Fibroblast of skin of back (primary cell): ENCODE measurements at places on chromosomes 11 and 22.

GRCh38 chr22:17243524-17243923, 24.3 kb upstream of the ADA2 start:
- no peak for DNase-seq

- DNase-seq, result no peak
These were observed 25.7 kb downstream of the GLB1L2 start for GRCh38 chr11:134357545-134357839.

DNA sequence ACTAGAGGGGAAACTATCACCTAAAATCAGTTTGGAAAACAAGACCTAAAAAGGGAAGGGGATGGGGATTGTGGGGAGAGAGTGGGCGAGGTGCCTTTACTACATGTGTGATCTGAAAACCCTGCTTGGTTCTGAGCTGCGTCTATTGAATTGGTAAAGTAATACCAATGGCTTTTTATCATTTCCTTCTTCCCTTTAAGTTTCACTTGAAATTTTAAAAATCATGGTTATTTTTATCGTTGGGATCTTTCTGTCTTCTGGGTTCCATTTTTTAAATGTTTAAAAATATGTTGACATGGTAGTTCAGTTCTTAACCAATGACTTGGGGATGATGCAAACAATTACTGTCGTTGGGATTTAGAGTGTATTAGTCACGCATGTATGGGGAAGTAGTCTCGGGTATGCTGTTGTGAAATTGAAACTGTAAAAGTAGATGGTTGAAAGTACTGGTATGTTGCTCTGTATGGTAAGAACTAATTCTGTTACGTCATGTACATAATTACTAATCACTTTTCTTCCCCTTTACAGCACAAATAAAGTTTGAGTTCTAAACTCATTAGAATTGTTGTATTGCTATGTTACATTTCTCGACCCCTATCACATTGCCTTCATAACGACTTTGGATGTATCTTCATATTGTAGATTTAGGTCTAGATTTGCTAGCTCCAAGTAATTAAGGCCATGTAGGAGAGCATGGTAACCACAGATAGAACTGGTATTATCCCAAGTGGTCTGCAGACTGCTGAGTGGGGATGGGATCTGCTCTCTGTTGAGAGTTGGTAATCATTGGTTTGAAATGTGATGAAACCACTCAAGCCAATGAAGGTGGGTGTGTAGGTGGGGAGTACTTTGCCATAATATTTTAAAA, 3.6 kb downstream of the NEAT1 start:
- DNase-seq, result peak; percentile 89

DNA sequence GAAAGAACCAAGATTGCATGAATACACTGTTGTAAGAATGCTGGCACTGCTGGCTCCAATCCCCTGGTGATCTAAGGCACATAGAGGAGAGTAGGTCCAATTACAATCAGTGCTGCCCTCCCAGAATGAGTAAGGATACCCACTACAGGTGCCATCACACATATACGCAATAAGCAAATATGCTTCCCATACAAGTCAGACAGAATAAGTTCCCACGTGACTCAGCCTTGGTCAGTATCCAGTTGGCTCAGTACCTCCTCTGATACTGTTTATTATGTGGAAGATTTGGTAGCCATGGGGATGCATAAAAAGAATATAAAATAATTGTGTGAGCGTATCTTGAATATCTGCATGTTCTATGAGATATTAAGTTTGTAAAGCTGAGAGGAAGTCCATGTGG, 8.9 kb upstream of the OR2D3 start:
- DNase-seq, result no peak

GRCh38 chr11:40130427-40130826, 1329.0 kb downstream of the LRRC4C start:
- no peak for DNase-seq

GRCh38 chr11:11579012-11579988, 42.5 kb downstream of the GALNT18 start:
- no peak for DNase-seq

GRCh38 chr11:1237128-1237580, 14.3 kb downstream of the MUC5B start:
- no peak for DNase-seq

DNA sequence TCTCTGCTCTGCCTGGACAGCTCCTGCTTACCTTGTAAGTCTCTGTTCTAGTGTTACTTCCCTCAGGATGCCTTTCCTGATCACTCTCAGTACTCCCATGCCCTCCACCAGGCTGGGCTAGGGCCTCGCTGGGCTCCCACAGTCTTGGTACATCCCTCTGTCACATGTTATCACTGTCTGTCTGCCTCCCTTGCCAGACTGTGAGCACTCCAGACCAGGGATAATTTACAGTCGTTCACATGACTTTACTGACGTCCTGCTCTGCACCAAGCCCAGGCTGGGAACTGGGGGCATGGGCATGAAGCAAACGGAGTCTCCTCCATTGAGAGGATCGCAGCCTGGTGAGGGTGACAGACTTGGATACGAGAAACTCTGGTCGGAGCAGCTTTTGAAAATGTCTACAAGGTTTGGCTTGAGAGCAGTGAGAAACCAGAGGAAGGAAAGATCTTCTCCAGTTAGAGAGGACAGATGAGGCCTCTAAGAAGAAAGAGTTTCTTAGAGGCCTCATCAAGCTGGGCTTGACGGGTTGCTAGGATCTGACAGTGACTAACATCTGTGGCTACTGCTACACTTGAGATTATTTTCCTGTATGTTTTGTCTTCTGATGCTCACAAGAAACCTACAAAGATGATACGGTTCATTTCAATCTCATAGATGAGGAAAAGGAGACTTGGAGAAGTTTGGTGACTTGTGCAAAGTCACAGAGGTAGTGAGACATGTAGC, 12.5 kb downstream of the USP35 start:
- DNase-seq, result no peak

GRCh38 chr11:100574894-100575769, 112.0 kb upstream of the ARHGAP42 start:
- DNase-seq, result peak; percentile 43

- DNase-seq, result peak; percentile 19
These were observed 124.3 kb downstream of the TRIM29 start for GRCh38 chr11:120013325-120014250.

DNA sequence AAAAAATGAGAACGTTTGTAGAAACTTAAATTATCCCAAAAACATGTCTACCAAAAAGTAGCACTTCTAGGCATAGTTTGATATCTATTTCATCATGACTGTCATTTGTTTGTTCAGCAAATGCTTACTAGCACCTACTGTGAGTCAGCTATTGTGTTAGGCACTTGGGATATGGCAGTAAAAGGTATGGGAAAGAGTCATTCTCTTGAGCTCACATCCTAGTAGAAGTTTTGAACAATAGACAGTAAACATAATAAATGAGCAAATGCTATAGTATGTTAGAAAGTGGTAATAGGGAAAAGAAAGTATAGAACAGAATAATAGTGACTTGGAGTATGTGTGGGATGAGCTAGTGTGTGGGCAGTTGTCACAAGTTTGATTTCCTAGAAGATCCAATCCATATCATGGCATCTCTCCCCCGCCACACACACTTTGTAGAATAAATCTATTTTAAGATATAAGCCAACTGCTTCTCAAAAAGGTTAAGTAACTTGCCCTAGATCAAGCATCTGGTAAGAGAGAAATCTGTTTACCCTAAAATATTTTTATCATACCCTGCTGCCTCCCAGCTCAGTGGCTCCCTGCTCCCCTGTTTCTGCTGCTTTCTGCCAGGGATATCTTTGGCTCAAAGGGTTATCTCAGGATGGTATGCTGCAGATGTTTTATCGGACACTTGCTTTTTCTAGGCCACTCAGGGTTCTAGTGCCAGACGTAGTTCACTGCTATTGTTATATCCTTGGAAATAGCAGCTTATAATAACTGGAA, 129.7 kb downstream of the NCAM1 start:
- DNase-seq, result no peak

DNA sequence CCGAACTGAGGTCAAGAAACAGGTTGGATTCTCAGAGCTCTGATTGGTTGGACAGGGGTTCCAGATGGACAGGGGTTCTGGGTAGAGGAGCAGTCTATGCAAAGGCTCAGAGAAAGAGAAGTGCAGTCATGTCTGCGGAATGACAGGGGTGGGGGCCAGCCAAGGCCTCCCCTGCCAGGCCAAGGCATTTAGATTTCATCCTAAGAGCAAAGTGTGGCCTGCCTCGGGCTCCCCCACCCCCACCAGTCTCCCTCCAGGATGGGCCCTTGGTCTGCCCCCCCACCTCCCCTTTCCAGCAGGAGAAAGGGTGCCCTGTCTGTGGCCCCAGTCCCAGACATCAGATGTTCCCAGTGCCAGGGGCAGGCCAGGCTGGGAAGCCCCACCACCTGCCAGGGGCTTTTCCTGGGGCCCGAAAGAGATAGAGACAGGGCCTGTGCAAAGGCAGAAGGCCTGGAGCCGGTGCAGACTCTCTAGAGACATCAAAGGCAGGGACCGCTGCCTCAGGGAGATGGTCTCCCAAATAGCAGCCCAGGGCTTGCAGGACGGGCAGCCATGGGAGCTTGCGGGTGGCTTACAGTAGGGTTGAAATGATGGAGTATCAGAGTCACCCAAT, 9.4 kb downstream of the SUSD2 start:
- DNase-seq, result no peak

DNA sequence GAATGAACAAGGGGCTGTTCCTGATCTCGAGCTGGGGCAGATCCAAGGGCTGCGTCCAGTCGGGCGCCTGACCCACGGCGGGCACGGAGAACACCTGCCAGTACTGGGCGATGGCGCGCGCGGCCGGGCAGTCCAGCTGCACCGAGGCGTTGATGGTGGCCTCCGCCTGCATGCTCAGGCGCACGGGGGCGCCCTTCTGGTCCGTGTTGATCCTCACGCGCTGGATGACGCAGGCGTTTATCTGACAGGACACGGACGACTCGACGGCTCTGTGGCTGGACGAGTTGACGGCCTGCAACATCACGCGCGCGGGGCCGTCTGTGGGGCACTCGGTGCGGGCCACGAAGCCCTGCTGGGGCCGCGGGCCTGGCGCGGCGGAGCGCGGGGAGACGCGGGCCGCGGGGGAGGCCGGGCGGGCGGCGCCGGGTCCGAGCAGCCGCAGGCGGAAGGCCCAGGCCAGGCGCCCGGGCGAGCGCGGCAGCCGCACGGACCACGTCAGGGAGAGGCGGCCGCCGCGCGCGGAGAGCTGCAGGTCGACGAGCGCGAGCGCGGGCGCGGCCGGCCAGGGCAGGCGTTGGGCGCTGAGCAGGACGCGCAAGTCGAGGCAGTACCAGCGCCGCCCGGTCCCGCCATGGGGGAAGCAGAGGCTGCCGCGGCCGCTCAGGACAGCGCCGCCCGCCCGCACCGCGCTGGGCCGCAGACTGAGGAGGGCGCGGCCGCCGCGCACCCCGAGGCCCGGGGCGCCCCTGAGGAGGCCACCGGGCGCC, 511 bp downstream of the PKDREJ start:
- peak; percentile 59 for DNase-seq

GRCh38 chr22:17104336-17104935, 16.7 kb downstream of the TMEM121B start:
- no peak for DNase-seq

GRCh38 chr11:82720267-82721065, 13.2 kb downstream of the FAM181B start:
- no peak for DNase-seq

GRCh38 chr22:19852177-19852781, 2.4 kb downstream of the GNB1L start:
- DNase-seq, result no peak
